Keratinocyte (primary cell): ENCODE measurements at places on chromosomes 5 and 9. TPM values are rescaled to one million over a fixed set of nuclear protein-coding genes. Genes with fewer than 3 reads are reported as not detected.

SLC12A2 gene
- polyA plus RNA-seq: 10.1 to 15.5 TPM (median 12.4 TPM) in 3 replicates

FBXW11 gene
- 36.5 to 48.4 TPM (median 44.0 TPM) in 3 replicates for polyA plus RNA-seq

ZBED3 gene
- 0.50 to 0.59 TPM (median 0.58 TPM) in 3 replicates for polyA plus RNA-seq

TNFSF15 gene
- 0.84 to 1.1 TPM (median 0.89 TPM) in 3 replicates for polyA plus RNA-seq

APBA1 gene
- polyA plus RNA-seq: 0.66 to 0.89 TPM (median 0.89 TPM) in 3 replicates

DPYSL3 gene
- polyA plus RNA-seq: 2.8 to 5.8 TPM (median 4.8 TPM) in 3 replicates

SVEP1 gene
- 0.09 to 0.14 TPM (median 0.10 TPM) in 3 replicates for polyA plus RNA-seq

SLCO6A1 gene
- not detected in 3 replicates for polyA plus RNA-seq

CFAP157 gene
- 0.03 TPM in 1 of 3 replicates, not detected in the others for polyA plus RNA-seq

ROR2 gene
- polyA plus RNA-seq: 0.22 to 0.48 TPM (median 0.40 TPM) in 3 replicates

ZSWIM6 gene
- 8.6 to 10.8 TPM (median 9.9 TPM) in 3 replicates for polyA plus RNA-seq

CATSPER3 gene
- 0.10 to 0.31 TPM (median 0.22 TPM) in 3 replicates for polyA plus RNA-seq

HSPA5 gene
- polyA plus RNA-seq: 138 to 378 TPM (median 274 TPM) in 3 replicates

PCDHA11 gene
- polyA plus RNA-seq: 0.12 to 0.28 TPM in 2 of 3 replicates, not detected in the other

PTGES gene
- 16.3 to 34.1 TPM (median 19.7 TPM) in 3 replicates for polyA plus RNA-seq

MYO10 gene
- 16.1 to 22.5 TPM (median 22.0 TPM) in 3 replicates for polyA plus RNA-seq

PDE8B gene
- not detected in 3 replicates for polyA plus RNA-seq

PCDHAC1 gene
- 0.14 to 0.64 TPM (median 0.45 TPM) in 3 replicates for polyA plus RNA-seq

CDKN2A gene
- polyA plus RNA-seq: 65.1 to 125 TPM (median 65.3 TPM) in 3 replicates

SEMA6A gene
- 0.53 to 0.84 TPM (median 0.68 TPM) in 3 replicates for polyA plus RNA-seq

NR2F1-AS1 gene
- 0.06 to 0.33 TPM (median 0.25 TPM) in 3 replicates for polyA plus RNA-seq

PCSK5 gene
- polyA plus RNA-seq: 1.5 to 2.4 TPM (median 1.9 TPM) in 3 replicates

C5orf58 gene
- not detected in 3 replicates for polyA plus RNA-seq

RXRA gene
- 9.7 to 17.2 TPM (median 16.7 TPM) in 3 replicates for polyA plus RNA-seq

NTRK2 gene
- 0.03 to 0.10 TPM (median 0.08 TPM) in 3 replicates for polyA plus RNA-seq

NEUROG1 gene
- polyA plus RNA-seq: not detected in 3 replicates

FCN2 gene
- not detected in 3 replicates for polyA plus RNA-seq

AMBP gene
- polyA plus RNA-seq: not detected in 3 replicates

PIP5KL1 gene
- 2.4 to 5.2 TPM (median 4.4 TPM) in 3 replicates for polyA plus RNA-seq

MYMK gene
- not detected in 3 replicates for polyA plus RNA-seq

TMEFF1 gene
- polyA plus RNA-seq: 0.06 TPM in 1 of 3 replicates, not detected in the others

MLLT3 gene
- polyA plus RNA-seq: 10.6 to 17.0 TPM (median 15.1 TPM) in 3 replicates

BTNL9 gene
- polyA plus RNA-seq: 0.07 to 0.14 TPM in 2 of 3 replicates, not detected in the other

UGT3A1 gene
- polyA plus RNA-seq: not detected in 3 replicates

SOX30 gene
- 0.03 to 0.06 TPM (median 0.05 TPM) in 3 replicates for polyA plus RNA-seq

DNAJC18 gene
- polyA plus RNA-seq: 3.0 to 6.6 TPM (median 3.6 TPM) in 3 replicates

FOXD1 gene
- 2.9 to 11.9 TPM (median 7.0 TPM) in 3 replicates for polyA plus RNA-seq

C9orf72 gene
- 2.5 to 7.7 TPM (median 5.4 TPM) in 3 replicates for polyA plus RNA-seq

CDH12 gene
- polyA plus RNA-seq: not detected in 3 replicates

QRFP gene
- polyA plus RNA-seq: not detected in 3 replicates

COL15A1 gene
- 0.01 TPM in 1 of 3 replicates, not detected in the others for polyA plus RNA-seq

PAEP gene
- not detected in 3 replicates for polyA plus RNA-seq
